ENCODE measurements at places on chromosomes 5 and 9.
A peak's percentile ranks its signal among the peaks of the same experiment; 100 is the strongest.

GRCh38 chr5:67166460-67167285, 29.9 kb downstream of the CD180 start:
- DNase-seq = peak; percentile 88

- no peak for DNase-seq
Observed at GRCh38 chr5:36450229-36451014, 148.7 kb upstream of the RANBP3L start.

DNA sequence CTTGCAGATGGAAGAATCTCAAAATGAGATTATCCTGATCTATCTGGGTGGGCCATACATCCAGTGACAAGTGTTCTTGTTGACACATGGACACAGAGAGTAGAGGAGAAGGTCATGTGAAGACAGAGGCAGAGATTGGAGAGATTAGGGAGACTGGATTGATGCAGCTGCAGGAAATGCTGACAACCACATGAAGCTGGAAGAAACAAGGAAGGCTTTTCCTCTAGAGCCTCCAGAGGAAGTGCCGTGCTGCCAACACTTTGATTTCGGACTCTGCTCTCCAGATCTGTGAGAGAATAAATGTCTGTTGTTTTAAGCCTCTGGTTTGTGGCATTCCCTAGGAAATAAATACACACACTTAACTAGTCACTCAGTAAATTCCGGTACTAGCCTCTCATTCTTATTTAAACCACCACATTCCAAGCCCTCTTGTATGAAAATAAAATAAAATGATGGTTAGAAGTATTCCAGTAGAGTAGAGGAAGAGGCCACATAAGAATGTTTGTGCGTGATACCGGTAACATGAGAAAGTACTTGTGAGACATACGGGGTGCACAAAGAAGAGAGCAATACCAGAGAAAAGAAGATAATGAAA, 110.9 kb upstream of the DMAC1 start:
- no peak for DNase-seq

DNA sequence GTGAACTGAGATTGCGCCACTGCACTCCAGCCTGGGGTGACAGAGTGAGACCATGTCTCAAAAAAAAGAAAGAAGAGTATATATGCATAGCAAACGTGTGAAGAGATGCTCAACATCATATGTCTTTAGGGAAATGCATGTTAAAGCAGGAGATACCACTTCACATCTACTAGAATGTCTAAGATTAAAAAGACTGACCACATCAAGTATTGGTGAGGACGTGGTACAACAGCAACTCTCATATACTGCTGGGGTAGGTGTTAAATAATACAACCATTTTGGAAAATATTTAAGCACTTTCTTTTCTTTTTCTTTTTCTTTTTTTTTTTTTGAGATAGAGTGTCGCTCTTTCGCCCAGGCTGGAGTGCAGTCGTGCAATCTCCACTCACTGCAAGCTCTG, 1.6 kb upstream of the TBC1D13 start:
- no peak for DNase-seq

DNA sequence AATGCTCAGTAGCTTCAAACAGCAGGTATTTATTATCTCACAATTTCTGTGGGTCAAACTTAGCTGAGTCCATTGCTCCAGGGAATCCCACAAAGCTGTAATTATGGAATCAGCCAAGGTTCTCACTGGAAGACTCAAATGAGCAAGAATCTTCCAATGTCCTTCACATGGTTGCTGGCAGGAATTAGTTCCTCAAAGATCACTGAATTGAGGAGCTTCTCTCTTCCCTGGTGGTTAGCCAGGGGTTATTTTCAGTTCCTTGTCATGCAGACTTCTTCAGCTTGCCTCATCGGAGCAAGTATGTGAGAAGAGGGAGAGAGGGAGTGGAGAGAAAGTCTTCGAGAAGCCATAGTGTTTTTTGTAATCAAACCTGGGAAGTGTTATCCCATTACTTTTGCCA, 2331.9 kb downstream of the MAT2B start:
- no peak for DNase-seq

GRCh38 chr5:160312134-160312959, at the start of gene CCNJL:
Gene CCNJL, minus strand, starts transcription at chr5:160312564. Its CDS starts 641 bp downstream, at chr5:160311923.
- no peak for DNase-seq
